Amygdala (tissue), 56 donors: ENCODE measurements at places on chromosomes 1 and 21.

GRCh38 chr21:16742741-16743140 is 770.1 kb upstream of the CXADR start:
- DNase-seq = no peak

- DNase-seq = no peak
Observed at GRCh38 chr1:19028110-19028509, 71.6 kb upstream of the IFFO2 start.

- no peak for DNase-seq
Observed at GRCh38 chr1:222224636-222225315, 323.1 kb downstream of the HHIPL2 start.

DNA sequence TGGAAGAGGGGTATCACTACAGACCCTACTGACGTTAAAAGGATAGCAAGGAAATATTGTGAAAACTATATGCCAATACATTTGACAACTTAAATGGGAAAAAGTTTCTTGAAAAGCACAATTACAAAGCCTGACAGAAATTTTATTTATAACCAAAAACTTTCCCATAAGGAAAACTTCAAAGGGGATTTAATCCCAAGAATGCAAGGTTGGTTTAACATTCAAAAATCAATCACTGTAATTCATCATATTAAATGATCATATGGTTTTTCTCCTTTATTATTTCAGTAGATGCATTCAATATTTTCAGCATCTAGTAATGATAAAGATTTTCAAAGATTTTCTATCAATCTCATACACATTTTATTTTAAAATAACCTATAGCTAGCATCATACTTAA is 13.3 kb downstream of the LRRC8C start:
- DNase-seq = no peak

- peak; percentile 7 for DNase-seq
Observed at GRCh38 chr21:29078869-29079767, 5.7 kb upstream of the CCT8 start.

GRCh38 chr1:114062477-114063099 is 83.3 kb downstream of the OLFML3 start:
- DNase-seq = no peak

DNA sequence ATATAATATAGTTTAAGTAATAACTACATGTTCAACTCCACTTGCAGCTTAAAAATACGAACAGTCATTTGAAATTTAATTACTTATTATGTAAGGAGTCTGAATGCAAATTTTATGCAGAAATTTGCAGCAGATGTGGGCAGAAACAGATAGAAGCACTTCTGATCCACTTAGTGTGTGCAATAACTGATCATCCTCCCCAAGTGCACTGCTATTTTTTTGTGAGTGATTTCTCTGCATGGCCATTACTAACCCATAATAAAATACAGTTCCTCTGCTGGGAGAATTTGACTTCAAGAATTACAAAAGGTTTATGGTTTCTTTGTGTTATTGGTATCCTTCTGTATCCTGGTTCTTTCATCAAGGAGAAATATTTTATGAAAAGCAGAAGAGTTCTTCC is 611.5 kb upstream of the RGS18 start:
- no peak for DNase-seq

DNA sequence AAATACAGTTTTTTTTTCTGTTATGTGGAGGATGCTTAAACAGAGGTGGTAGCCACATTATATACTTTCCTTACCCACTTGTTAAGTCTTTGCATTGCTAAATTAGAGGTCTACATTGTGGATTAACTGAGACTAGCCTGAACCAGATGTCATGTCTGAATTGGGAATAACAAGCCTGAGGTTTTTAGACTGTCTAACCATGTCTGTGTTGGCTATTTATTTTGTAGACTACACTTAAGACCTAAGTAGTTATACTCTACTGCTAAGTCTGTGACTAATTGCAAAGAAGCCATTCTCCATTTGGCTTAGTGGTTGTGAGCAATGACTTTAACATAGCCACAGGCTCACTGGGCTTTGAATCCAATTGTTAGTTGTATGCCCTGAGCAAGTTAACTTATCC is 45.4 kb downstream of the CDC14A start:
- no peak for DNase-seq

DNA sequence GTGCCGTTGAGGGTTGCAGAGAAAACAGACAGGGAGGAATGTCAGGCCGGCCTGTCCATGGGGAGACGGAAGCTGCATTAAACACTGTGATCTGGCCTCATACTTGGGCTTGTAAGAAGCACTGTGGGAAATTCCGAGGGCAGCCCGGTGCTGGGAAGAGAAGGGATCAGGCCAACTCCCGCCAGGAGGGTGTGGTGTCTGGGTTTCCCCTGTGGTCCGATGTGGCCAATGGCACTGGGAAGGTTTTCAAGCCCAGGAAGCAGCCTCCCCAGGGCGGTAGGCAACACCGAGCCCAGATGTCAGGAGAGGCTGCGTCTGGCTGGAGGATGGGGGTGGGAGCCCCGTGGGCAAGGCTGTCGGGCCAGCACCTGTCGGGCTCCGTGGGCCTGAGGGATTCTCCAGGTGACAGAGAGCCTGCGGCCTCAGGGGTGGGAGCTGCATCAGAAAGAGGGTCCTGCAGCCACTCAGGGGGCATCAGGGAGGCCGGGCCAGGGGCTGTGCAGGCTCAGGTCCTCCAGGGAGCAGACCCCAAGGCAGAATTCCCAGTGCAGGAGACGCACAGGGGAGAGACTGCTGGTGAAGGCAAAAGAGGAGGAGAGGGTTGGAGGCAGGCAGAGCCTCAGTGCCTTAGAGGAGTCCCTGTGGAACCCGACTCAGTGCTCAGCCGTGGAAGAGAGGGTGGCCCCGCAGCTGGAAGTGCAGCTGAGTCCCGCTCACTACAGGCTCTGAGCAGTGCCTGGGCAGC is 8.4 kb downstream of the UBASH3A start:
- no peak for DNase-seq

DNA sequence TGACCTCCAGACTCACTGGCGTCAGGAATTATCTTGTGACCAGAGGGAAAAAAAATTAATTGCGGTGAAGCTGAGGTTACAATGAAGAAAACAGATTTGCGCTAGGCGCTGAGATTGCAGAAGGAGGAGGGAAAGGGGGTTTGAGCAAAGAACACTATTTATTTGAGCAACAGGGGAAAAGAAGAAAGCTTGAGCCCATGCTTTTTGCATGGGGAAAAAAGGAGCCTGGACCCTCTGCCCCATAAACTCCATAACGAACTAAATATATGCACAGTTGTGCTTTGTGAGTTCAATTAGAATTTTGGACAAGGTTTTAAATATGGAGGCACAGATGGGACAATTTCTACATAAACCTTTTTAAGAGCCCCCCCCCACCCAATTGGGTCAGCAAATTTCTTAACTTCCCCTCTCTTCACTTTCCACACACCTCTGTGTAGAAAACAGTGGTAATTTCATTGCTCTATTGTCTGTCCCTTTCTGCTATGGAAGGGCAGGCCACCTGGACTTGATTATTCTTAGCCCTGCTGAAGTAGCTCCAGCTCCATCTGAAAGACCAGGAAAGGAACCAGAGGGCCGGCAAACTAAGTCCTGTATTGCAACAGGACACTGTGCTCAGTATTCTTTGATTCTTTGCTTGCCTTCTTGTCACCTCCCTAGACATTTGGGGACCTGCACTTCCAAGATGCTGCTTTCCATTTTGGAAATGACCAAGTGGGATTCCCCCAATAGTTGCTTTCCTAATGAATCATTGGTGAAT is 862 bp upstream of the ID3 start:
- no peak for DNase-seq

DNA sequence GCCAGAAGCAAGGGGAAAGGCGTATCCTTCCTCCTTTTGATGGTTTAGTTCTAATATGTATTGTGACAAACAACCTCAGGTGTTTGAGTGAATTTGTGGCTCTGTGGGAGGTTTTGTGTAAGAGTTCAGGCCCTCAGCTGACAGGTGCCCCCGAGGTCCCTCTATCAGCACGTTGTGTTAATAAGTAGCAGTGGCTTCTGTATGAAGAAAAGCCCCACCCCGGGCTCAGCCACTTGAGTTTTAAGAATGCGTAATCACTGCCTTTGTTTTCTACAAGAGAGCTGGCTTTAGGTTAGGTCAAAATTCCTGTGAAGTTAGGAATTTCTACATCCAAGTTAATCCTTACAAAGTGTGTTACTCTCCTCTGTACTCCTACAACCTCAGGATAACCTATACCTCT is 92.4 kb upstream of the PGBD5 start:
- no peak for DNase-seq

DNA sequence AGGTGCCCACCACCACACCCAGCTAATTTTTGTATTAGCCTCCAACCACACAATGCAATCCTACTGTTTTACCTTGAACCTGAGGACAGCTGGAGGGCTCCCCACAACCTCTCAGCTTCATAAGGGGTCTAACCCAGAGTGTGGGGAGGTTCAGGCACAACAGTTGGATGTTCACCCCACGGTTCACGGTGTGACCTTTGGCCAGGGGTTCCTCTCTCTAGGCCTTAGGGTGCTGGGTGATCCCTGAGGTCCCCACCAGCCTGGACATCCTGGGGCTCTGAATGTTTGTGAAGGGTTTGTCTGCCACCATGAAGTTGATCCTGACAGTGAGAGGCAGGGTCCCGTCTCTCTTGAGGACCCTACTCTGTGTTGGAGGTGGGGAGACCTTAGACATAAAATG is 3.9 kb downstream of the ACOT11 start:
- DNase-seq = no peak

DNA sequence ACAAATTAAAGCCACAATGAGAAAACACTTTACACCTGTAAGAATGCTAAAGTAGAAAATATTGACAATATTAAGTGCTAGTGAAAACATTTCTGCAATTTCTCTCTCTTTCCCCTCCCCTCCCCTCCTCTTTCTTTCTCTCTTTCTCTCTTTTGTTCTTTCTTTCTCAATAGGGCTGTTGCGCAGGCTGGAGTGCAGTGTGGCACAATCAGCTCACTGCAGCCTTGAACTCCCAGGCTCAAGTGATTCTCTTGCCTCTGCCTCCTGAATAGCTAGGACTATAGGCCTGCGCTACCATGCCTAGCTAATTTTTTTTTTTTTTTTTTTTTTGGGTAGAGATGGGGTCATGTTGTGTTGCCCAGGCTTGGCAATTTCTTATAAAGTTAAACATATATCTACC is 5.9 kb upstream of the SHISAL2A start:
- no peak for DNase-seq

DNA sequence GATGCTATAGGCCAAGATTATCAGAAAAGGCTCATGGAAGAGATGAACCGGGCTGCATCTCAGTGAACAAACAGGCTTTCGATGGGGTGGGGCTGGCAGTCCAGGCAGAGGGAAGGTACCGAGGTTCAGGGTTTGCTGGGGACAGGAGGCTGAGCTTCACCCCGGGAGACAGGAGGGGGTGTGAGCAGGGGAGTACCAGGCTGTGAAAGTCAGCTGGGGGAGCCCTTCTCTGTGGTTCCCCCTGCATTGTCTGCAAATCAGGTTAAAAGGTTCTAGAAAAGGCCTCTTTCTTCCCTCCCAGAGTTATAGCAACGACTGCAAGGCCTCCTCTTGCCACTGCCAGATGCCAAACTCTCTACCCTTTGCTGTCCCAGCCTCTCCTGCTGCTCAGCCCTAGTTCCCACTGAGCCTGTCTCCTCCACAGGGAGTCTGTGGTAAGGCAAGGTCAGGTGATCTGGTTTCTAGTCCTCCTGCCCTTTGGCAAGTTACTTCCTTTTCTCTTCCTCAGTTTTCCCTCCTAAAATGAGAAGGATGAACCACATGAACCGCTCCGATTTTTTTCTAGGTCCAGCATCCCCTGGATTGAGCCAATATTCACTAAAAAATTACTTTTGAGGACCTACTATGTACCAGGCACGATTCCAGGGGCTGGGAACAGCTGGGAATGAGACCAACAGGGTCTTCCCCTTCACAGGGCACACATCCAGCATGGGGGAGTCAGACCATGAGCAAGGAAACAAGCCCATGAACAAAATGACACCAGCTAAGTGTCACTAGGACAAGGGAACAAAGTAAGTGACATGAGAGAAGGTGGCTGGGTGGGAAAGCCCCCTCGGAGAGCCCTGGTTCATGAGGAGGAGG is 7.2 kb downstream of the LAD1 start:
- DNase-seq = no peak

- no peak for DNase-seq
Observed at GRCh38 chr1:18734461-18735223, 104.0 kb downstream of the PAX7 start.

DNA sequence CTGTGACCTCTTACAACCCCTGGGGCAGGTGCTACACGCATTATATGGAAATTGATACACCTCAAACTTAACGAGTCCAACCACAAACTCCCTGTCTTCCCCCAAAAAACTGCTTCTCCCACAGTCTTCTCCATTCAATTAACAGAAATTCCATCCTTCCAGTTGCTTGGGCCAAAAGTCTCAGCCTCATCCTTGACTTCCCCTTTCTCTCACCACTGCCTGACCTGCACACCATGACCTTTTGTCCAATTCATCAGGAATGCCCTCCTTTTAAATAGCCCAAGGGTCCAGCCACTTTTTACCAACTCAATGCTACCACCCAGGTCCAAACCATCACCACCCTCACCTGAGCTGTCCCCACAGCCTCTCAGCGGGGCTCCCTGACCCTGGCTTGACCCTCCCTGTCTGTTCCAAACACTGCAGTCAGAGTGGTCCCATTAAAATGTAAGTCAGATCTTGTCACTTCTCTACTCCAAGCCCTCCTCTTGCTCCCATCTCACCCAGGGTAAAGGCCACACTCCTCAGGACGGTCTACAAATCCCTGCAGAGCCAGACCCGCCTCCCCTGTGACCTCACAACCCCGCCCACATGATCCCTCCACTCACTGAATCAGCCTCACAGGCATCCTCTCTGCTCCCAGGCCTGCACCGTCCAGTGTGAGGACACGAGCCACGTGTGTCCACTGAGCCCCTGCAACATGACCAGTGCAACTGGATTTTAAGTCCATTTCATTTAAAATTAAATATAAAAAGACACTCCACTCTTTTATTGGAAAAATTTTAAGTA is 18.5 kb downstream of the KCNN3 start:
- DNase-seq = no peak

DNA sequence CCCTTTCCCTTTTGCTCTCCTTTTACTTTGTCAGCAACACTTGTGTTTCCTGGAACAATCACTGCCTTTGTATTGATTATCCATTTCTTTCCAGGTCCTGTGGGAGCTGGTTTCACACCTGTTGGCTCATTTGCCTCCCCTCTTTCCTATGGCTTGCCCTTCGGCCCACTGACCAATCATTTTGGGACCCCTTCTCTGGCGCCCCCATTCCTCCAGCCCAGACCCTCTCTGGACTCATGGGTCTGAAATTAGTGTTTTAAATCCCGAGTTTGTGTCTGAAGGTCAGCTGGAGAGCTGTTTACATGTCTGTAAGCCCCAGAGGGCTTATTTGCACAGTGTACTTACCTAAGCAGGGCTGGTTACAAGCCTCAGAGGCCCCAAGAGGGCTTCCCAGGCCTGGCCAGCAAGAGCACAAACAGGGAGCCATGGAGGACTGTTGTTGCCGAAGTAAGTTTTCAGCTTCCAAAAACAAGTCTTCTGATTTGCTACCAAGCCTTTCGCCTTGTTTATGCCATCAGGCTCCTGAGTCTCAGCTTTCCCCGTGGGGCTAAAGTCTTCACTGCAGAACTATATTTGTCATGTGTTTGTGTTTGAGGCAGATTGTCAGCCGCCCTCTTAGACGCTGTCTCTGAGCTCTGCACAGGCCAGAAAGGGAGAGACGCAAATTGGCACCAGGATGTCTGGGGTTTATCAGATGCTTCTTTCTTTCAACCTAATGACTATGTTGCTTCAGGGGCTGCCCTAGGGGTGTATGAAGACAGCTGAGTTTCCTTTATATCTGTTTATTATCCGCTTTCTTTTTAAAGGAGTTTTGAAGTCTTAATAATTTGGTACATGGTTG is 93.0 kb downstream of the ATP1A1 start:
- no peak for DNase-seq

GRCh38 chr1:25110036-25110435 is 122.3 kb downstream of the SYF2 start:
- no peak for DNase-seq

- no peak for DNase-seq
Observed at GRCh38 chr1:26696654-26697430, 1.0 kb downstream of the ARID1A start.
